ENCODE measurements at places on chromosomes 7 and 10. TPM values are rescaled to one million over a fixed set of nuclear protein-coding genes. Genes with fewer than 3 reads are reported as not detected.

- no peak for DNase-seq
These were observed 37.5 kb downstream of the PLEKHA8 start for GRCh38 chr7:30065746-30066145.

The RINT1 gene
- total RNA-seq, result 46.3 TPM

- no peak for DNase-seq
These were observed 60.0 kb downstream of the TYW1 start for GRCh38 chr7:67056683-67057082.

DNA sequence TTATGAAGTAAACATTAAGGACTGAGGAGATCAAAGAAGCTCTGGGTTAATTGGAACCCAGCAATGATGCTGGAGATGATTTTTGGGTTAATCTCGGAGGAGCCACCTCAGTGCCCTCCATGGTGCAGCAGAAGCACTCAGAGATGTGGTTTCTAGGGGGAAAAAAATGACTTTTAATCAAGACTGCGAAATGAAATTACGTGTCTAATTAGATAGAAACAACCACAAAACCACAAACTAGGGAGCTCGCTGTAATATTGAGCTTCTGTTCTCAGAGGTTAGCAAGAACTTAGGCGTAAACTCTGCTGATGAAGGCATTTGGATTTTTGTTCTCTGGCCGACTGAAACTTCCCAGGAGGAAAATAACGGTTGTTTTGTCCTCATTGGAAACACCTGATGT, 319.0 kb downstream of the GRID1 start:
- DNase-seq, result no peak

The ICA1 gene
- not detected for total RNA-seq

DNA sequence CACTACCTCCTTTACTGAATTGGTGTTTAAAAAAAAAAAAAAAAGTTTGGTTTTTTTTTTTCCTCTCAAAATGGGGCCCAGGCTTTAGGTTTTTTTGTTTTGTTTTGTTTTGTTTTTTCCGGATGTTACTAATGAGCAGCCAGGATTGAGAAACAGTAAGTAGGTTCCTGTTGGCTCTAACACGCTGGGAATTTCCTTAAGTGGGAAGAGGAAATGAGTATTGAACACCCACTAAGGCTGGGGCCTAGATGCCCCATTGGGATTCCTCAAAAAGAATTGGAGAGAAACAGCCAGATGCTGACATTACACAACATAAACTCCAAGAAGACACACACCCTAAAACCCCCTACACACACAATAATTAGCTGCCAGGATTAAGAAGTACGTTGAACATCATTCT, 102.2 kb upstream of the NANOS1 start:
- DNase-seq, result no peak

- no peak for DNase-seq
These were observed 83.8 kb downstream of the PDGFA start for GRCh38 chr7:435630-436366.

The SDK1 gene
- total RNA-seq, result 0.24 TPM

The IKZF1 gene
- 248 TPM for total RNA-seq

DNA sequence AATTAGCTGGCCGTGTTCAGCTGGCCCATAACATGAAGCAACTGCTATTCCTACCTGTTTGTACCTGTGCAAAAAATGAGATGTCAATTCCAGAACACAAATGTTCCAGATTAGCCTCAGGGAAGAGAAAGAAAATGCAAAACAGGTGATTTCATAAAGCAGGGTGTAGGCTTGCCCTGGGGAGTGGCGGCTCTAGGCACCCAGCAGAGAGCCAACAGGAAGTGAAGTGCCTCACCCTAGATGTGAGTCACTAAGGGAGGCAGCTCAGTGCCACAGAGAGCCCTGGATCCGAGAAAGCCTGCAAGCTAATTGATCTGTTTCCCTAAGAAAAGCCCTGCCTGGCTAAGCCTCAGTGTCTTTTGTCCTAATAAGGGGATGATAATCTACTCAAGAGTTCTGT, 240.0 kb downstream of the ARHGAP21 start:
- DNase-seq, result no peak

The MYL10 gene
- not detected for total RNA-seq

- no peak for DNase-seq
These were observed 28.3 kb downstream of the CNOT4 start for GRCh38 chr7:135481598-135481979.

The LMOD2 gene
- total RNA-seq, result not detected

The UNCX gene
- total RNA-seq, result not detected

The CALN1 gene
- total RNA-seq, result not detected

DNA sequence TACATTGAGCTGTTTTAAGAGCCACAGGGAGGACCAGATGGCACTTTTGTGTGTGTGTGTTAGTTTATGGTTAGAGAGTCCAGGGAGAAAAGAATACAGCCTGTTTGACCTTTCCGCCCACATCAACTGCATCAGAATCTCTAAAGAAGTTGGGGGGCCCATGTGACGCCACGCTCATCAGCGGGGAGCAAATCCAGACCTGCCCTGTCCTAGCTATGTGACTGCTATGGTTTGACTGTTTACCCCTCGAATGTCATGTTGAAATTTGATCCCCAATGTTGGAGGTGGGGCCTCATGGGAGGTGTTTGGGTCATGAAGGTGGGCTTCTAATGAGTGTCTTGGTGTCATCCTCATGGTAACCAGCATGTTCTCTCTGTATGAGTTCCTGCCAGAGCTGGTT, 128.0 kb downstream of the ADRA2A start:
- DNase-seq, result no peak

The VSTM4 gene
- total RNA-seq, result not detected

- no peak for DNase-seq
These were observed 623.7 kb downstream of the TYW1 start for GRCh38 chr7:67620216-67620933.

The ARMH3 gene
- total RNA-seq, result 20.6 TPM

DNA sequence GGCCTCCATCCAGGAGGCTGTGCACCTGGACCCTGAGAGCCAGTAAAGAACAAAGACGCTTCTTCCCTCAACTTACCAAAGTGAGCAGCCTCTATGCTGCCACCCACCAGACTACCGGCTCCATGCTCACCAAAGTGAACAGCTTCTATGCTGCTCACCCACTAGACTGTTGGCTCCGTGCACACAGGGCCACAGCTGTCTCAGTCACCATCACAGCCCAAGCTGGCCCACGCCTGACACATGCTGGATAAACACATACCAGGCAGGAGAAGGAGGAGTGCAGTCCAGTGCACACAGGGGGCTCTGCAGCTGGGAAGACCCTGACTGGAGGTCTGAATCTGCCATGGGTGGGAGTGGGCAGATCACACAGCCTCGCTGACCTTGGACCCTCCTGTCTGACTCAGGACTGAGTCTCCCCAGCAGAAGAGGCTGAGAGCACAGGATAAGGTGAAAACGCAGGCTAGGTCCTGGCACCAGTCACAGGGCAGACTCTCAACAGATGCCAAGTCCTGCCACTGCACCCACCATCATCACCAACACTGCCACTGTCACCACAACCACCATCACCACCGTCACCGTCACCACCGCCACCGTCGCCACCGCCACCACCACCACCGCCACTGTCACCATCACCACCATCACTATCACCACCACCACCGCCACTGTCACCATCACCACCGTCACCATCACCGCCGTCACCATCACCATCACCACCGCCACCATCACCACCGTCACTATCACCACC, 130.9 kb downstream of the MAD1L1 start:
- DNase-seq, result no peak

GRCh38 chr7:71286336-71286735, 154.4 kb downstream of the GALNT17 start:
- DNase-seq, result no peak

The OPN1SW gene
- not detected for total RNA-seq

- DNase-seq, result no peak
These were observed 151.7 kb upstream of the IGFBP3 start for GRCh38 chr7:46072722-46073121.

- no peak for DNase-seq
These were observed 32.1 kb downstream of the PFKP start for GRCh38 chr10:3099291-3100092.

The PARD3 gene
- total RNA-seq, result 0.08 TPM

The CCL26 gene
- total RNA-seq, result not detected

- DNase-seq, result no peak
These were observed 200.9 kb downstream of the GRM3 start for GRCh38 chr7:86844608-86845007.

The TUBGCP2 gene
- total RNA-seq, result 74.4 TPM

DNA sequence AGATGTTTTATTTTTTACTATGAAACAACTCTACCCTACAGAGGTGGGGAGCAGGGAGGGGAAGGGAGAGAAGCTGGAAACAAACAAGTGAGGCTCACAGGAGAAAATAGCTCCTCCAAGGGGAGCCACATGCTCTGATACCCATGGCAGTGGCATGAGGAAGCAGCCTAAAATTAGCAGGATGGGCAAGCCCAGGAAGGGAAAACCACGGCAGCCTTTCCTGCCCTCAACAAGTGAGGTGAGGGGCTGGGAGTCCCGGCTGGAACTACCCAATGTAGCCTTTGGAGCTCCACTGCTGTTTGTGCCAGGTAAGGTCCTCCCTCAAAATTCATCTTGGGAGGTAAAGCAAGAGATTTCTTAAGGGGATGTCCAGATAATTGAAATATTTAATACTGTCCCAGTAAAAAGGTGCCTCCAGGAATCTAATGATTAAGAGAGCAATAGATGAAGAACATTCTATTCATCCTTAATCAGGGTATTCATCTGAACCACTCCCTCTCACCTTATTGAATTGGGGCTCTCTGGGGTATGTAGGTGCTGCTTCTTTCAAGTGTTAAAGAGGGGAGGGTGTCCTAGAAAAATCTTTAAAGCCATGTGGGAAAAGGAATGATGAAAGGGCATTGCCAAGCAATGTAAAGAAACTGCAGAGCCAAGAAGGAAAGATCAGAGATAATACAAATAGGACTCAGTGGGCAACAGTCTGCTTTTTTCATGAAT, 12.8 kb upstream of the HERC4 start:
- no peak for DNase-seq

GRCh38 chr10:100724531-100725027, 20.8 kb upstream of the PAX2 start:
- no peak for DNase-seq

The PPP2R2D gene
- 28.4 TPM for total RNA-seq

DNA sequence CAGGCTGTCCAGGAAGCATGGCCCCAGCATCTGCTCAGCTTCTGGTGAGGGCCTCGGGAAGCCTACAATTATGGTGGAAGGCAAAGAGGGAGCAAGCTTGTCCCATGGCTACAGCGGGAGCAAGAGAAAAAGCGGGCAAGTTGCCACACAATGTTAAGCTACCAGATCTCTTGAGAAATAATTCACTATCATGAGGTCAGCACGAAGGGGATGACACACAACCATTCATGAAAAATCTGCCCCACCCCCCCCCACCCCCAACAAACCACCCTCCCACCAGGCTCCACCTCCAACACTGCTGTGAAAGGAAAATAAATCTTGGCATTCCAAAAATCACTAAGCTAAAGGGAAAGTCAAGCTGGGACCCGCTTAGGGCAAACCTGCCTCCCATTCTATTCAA, 545.8 kb upstream of the NRP1 start:
- no peak for DNase-seq

DNA sequence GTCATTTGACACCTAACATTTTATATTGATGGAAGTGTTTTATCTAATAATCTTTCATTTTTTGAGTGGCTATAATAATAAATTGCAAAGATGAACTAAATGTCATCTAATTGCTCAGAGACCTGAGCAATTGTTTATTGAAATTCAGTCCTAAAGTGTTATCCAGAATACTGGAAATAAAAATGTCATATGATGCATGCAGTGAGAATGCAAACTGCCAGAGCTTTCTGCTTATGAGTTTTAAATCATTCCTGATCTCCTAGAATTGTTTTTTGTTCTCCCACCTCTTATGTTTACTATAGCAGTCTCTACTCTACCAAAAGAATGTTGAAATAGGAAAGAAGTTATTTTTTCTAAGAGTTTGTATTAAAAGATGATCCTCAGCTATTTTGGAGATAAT, 116.7 kb downstream of the FOXP2 start:
- DNase-seq, result no peak

The HEPACAM2 gene
- not detected for total RNA-seq

DNA sequence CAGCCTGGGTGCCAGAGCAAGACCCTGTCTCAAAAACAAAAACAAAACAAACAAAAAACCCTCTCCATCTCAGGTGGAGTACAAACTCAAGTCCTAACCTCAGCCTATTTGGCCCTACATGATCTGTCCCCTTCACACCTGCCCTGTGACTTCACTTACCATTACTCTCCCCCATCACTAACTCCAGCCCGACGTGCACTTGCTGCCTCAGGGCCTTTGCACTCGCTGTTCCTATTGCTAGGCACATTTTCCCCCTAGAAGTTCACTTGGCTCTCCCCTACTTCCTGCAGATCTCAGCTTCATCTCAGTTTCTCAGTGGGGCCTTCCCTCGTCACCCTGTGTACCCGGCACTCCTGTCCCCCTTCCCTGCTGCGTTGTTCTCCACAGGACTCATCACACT, 8.5 kb upstream of the LRMDA start:
- no peak for DNase-seq

The ABCB1 gene
- total RNA-seq, result 38.4 TPM

GRCh38 chr7:69373171-69374043, 224.9 kb upstream of the AUTS2 start:
- DNase-seq, result no peak

GRCh38 chr7:146892151-146892550, 775.5 kb downstream of the CNTNAP2 start:
- DNase-seq, result no peak

The GATA3 gene
- 82.0 TPM for total RNA-seq

GRCh38 chr7:1675673-1676549, 5.8 kb downstream of the ELFN1 start:
- peak; percentile 44 for DNase-seq

DNA sequence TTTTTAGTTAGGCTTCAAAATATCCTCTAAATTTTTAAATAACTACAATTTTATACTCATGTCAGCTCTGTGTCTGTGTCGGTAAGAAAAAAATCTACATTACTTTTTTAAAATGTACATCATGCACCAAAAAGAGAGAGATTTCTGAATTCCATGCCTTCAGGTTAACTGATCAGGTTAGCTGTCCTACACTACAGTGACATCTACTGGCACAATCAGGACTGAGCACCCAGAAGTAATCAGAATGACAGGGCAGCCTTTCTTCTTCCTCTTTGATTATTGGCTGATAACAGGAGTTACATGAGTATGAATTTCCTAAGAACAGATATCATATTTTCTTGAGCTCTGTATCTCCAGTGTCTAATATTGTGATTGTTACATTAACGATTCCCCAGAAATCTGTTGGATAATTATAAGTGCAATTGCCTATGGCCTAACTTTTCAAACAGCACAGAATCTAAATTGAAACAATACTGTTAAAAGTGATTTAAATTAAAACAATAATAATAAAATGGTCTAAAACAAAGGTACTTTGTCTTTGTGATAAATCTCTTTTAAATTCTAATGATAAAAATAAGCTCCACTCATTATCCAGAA, 41.8 kb upstream of the HYCC1 start:
- DNase-seq, result peak; percentile 72
